Stimulated activated CD4-positive, alpha-beta T cell treated with anti-CD3 and anti-CD28 coated beads, Interleukin-4, amount 100 ng/mL, for 24 hours (primary cell): ENCODE measurements at places on chromosomes 5 and 9.

GRCh38 chr5:36359267-36359666 is 57.6 kb upstream of the RANBP3L start:
- no peak for DNase-seq

GRCh38 chr5:598564-598890 is 13.6 kb upstream of the CEP72 start:
- DNase-seq: no peak

- DNase-seq: no peak
Measured at GRCh38 chr9:94757158-94757557, 30.7 kb downstream of the AOPEP start.

- DNase-seq: no peak
Measured at GRCh38 chr9:37729499-37729898, 24.1 kb upstream of the TRMT10B start.

DNA sequence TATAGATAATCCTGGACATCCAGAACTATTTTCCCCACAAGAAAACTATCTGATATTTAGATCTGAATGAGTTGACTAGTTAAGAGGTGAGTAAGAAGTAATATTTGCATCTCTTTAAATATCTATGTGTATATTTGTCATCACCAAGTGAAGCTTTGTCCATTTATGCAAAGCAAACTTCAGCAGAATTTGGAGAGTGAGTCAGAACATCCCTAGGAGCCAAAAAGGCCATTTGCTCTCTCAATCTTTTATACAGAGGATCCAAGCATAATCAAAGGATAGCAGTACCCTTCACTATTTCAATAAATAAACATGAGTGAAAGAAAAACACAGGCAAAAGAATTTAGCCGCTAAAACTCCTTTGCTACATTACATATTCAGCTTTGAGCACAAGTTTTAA is 454.4 kb downstream of the NR2F1-AS1 start:
- no peak for DNase-seq

GRCh38 chr9:116491219-116491618 is 195.9 kb upstream of the TRIM32 start:
- no peak for DNase-seq

DNA sequence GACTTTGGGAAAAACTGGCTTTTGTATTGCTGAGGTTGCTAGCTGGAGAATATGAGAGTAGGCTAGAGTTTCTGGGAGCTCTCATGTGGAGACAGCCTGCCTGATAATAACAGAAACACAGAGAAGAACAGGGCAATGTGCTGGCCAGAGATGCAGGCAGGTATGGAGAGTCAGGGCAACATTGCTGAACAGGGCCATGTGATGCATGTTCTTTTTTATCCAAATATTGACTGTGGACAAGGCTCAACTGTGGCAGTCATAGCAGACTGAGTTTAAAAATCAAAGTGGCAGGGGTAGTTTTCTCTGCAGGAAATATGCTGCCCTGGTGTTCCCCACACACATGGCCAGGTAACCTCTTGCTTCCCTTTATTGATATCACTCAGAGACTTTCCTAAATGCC is 381.1 kb downstream of the RASEF start:
- DNase-seq: no peak

DNA sequence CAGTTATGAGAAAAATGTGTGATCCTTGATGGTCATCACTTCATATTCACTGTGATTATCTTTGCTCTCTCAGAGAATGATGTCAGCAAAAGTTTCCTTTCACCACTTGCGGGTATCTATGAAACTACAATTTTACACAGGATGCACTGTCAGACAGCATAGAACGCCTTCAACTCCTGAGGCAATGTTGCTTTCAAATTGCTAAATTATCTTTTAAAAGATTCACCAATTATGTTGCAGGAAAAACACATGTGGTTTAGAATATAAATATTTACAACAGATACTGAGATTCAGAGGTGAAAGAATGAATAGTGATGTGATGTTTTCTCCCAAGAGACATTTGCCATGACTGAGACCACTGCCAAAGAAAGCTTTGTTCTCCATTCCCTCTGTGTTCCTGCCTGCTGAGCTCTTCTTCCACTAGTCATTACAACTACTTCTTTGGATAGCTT is 879.8 kb upstream of the DMAC1 start:
- DNase-seq: no peak

- DNase-seq: peak; percentile 47
Measured at GRCh38 chr9:33161011-33161588, 6.0 kb downstream of the B4GALT1 start.

DNA sequence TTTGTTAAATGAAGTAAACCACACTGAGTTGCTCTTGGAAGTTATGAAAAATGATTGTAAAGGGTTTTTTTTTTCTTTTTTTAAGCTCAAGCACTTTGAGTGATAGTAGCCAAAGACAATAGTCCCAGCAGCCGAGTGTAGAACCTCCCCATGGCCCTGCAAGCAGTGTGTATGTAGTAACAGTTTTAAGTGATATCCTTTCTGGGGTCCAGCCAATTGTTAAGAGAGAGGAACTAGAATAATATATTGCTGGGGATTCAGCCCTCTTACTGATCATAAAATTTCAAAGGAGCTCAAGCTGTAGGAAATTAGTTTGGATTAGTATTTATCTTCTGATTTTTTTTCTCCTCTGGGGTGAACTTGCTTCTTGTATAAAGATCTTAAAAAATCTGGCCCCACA is 43.2 kb downstream of the NPR3 start:
- no peak for DNase-seq

- DNase-seq: peak; percentile 22
Measured at GRCh38 chr5:56534102-56534829, 281.1 kb upstream of the MAP3K1 start.

DNA sequence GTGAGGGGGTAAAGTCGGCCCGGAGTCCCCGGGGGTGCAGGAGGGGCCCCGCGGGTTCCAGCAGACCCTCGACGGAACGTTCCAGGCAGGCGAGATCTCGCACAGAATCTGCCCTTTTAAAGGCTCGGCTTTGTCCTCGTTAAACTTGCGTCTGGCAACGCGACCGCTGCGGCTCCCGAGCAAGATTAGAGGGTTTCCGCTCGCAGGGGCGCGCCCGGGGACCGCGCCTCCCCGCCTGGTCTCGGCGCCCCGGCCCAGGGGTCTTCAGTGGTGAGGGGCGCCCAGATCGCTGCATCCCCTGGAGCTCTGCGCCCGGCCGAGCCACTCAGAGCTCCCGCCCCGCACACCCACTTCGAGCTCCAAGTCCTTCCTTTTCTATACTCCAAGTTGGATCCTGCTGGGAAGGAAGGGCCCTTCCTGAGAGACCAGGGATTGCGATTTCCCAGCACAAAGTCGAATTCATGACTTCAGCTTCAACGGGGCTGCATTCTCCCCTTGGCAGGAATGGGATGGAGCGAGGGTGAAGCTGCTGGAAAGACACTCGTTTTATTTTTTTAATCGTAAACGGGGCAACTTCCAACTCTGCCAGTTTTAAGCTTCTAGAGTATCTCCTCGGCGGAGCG is 11.3 kb downstream of the PROP1 start:
- no peak for DNase-seq

DNA sequence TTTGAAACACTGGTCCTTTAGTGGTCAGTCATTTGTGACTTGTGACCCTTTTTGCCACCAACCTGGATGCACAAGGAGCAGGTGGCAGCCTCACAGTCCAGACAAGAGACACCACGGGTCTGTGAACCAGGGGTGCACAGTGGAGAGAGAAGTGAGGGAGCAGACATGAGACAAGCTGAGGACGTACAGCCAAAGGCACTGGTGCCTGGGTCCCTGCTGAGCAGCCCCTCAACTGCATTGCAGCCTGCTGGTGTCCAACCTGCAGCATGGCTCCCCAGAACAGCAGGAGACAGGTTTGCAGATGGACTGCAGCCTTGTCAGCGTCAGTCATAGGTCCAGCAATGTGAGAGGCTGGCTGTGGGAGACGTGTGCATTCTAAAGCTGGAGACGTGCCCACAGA is 124.2 kb upstream of the FSTL4 start:
- no peak for DNase-seq

DNA sequence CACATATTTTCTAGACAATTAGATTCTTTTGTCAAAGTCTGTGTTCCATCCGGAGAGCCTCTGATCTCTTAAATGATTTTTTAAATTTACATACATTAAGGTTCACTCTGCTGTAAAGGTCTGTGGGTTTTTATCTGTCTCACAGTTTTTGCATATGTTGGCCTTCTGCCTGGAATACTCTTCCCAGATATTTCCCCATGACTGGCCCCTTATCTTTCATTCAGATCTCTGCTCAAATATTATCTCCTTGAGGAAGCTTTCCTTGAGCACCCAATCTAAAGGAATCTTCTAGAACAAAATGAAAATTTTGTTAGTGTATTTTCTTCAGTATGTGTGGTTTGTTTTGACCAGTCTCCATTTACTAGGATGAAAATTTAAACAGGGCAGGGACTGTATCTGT is 26.3 kb downstream of the FAF2 start:
- no peak for DNase-seq

GRCh38 chr5:154309805-154310204 is 119.3 kb downstream of the GALNT10 start:
- DNase-seq: no peak

- no peak for DNase-seq
Measured at GRCh38 chr9:93907551-93908199, 47.5 kb downstream of the BARX1 start.

GRCh38 chr5:77170196-77170890 is 40.1 kb upstream of the PDE8B start:
- DNase-seq: no peak

- no peak for DNase-seq
Measured at GRCh38 chr5:61274511-61274911, 57.5 kb upstream of the ZSWIM6 start.

DNA sequence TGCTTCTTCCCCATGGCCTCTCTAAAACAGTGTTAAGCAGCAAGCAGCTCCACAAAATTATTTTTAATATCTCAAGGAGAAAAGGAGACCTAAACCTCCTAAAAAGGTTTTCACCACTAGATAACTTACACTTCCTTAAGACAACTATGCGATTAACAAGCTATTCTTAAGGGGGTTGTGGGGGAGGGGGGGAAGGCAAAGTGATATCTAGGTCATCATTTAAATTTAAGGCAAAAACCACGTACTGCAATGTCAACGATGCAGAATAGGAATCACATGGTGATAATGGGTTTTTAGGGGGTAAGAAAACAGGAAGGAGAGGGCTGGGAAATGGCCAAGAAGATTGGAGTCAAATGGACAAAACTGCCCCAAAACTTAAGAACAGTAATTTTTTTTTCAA is 32.6 kb downstream of the CSNK1A1 start:
- DNase-seq: no peak

DNA sequence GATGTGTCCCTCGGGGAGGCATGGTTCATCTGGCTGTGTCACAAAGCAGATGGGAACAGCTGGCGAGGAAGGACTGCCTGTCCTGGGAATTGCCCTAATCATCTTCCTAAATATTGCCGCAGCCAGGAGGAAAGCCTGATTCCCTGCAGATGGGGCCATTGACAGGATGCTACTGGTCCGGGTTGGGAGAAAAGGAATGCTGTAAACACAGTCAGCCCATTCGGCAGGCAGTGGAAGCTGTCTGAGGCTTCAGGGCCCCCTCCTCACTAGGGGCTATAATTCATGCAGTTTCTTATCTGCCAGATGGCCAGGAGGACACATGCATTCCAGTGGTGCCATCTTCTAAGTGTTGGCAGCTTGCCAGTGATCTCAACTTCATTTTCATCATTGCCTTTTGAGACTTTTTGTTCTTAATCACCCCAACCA is 110.3 kb downstream of the KCNIP1 start:
- DNase-seq: no peak

DNA sequence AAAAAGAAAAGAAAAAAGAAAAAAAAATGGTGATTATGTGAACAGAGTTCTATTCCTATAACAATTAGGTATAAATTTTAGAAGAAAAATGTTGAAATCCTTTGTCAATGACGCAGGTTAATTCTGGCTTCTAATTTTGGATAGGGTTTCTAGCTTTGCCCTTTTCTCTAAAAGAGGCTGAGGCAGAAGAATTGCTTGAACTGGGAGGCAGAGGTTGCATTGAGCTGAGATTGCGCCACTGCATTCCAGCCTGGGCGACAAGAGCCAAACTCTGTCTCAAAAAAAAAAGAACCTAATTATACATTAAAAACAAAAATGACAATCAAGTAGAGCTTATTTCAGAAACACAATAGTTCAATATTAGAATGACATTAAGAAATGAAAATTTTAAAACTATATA is 2.9 kb downstream of the STXBP1 start:
- DNase-seq: no peak

GRCh38 chr5:24681106-24681505 is 36.3 kb upstream of the CDH10 start:
- DNase-seq: no peak

DNA sequence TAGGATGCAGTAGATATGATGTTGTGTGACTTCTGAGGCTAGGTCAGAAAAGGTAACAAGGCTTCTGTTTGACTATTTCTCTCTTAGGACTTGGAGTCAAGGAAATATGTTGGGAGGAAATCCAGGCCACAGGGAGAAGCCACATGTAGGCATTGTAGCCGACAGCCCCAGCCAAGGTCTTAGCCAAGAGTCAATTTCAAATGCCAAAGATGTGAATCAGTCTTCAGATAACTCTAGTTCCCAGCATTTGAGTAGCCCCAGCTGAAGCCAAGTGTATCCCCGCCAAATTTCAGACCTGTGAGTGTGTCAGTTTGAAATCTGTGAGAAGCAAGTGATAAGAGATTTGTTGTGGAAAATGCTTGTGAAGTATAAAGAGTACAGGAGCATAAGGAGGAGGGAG is 38.1 kb upstream of the ISL1 start:
- no peak for DNase-seq

DNA sequence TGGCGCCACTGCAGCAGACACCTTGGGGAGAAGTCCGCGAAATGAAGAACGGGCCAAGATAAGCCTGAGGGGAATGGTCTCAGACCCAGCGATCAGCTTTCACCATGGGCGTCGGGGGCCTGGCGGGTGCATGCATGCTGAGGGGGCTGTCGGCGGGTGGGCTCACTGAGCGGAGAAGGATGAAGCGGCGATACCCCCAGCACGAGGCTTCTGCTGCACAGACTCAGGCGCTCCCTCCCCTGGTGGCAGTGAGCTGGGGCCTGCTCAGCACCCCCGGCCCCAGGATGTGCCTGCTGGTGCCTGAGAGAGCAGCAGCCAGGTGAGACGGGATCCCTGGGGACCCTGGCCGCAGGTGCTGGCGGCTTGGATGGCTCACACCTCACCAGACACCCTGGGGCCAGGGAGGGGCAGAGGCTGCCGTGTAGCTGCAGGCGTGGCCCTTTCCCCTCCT is 31.2 kb downstream of the CEP72 start:
- no peak for DNase-seq

GRCh38 chr5:163995206-163995605 is 489.8 kb downstream of the MAT2B start:
- DNase-seq: no peak

GRCh38 chr9:110340306-110340705 is 2.6 kb upstream of the TXNDC8 start:
- no peak for DNase-seq
